ENCODE measurements at places on chromosomes 1 and 21. TPM values are rescaled to one million over a fixed set of nuclear protein-coding genes. Genes with fewer than 3 reads are reported as not detected.

GRCh38 chr1:230141021-230141648 is 74.1 kb downstream of the GALNT2 start:
- DNase-seq = no peak

Gene STX12
- total RNA-seq = 84.2 TPM

DNA sequence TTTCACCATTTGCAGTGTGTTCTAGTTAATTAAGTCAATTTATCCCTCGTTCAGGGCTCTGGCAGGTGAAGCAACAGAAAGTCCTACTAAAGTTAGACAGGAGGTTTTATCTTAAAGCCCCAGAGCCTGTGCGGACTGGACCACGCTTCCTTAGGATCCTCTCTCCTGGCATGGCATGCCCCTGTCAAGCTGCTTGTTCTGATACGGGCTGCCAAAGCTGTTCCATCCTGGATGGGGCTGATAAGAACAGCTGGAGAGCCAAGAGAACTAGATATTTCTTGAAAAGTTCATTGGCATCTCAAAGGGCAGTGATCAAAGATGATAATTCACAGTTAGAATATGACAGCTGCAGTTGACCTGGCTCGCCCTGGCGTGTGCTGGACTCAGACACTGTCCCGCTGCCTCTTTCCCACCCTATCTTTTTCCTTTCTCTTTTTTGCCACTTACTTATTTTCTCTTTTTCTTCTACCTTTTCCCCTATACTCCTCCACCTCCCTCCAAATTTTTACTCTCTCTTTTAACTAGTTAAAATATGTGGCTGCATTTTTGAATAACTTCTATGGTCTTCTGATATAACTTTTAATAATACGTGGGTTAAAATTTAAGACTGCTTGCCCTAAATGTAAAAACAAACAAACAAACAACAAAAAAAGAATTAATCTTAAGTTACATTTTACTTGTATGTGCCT is 96.7 kb downstream of the ABCA4 start:
- no peak for DNase-seq

Gene ADAMTSL4
- total RNA-seq = 76.4 TPM

DNA sequence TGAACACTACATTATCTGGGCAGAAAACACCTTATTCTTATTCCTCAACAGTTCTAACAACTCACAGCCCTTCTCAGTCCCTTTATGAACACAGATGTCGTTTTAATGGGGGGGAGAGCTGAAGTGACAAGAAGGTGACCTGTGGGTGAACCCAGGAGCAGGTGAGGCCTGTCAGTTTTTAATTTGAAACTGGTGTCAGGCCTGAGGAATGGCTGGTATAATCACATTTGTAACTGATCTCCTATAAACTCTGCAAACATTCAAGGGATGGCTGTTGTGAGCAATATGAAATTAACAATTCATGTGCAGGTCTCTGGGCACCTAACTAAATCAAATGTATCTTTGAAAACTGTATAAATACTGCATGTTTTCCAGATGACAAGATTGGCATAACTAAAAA is 362.1 kb upstream of the NR5A2 start:
- no peak for DNase-seq

DNA sequence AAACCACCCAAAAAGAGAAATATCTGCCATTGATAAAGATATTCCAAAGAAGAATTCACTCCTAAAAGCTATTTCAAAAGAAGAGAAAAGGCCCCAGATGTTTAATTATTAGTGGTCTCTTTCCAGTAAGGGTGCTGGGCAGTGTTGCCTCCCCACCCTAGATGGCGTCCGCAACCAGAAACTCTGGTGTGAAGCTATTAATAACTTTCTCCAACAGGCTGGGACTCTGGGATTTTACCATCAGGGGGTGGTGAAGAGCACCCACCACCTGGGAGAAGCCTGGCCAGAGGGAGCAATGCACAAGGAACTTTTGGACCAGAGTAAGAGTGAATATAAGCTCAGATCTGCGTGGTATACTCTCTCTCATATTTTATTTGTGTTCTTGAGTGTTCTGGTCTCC is 115.4 kb upstream of the TIAM1 start:
- DNase-seq = no peak
